Aorta (tissue), 5 donors: ENCODE measurements at places on chromosomes 2 and 18.

GRCh38 chr2:98508709-98509066, 64.0 kb downstream of the INPP4A start:
- peak; percentile 73 for DNase-seq

GRCh38 chr2:182836451-182836850, 30.0 kb downstream of the FRZB start:
- DNase-seq: no peak

GRCh38 chr18:67402543-67402942, 114.0 kb downstream of the DSEL start:
- DNase-seq: no peak

DNA sequence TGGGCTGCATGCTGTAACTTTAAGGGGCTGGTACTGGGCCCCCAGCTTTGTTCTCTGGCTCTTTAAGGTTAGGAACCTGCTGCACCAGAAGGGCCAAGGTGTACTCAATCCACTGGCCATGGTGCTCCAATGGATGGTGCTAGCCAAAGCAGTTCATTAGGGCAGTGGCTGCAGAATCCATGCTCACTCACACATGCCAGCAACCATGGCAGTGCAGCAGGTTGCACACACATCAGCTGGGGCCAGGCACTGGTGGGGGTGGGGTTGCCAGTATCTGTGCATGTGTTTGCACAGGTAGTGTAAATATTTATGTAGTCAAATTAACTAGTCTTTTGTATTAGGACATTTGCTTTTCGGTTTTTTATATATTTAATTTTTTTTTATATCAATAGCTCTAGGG, 228.3 kb upstream of the EPC2 start:
- DNase-seq: no peak

- DNase-seq: peak; percentile 72
These were observed 146.6 kb upstream of the ITGA6 start for GRCh38 chr2:172280571-172281361.

DNA sequence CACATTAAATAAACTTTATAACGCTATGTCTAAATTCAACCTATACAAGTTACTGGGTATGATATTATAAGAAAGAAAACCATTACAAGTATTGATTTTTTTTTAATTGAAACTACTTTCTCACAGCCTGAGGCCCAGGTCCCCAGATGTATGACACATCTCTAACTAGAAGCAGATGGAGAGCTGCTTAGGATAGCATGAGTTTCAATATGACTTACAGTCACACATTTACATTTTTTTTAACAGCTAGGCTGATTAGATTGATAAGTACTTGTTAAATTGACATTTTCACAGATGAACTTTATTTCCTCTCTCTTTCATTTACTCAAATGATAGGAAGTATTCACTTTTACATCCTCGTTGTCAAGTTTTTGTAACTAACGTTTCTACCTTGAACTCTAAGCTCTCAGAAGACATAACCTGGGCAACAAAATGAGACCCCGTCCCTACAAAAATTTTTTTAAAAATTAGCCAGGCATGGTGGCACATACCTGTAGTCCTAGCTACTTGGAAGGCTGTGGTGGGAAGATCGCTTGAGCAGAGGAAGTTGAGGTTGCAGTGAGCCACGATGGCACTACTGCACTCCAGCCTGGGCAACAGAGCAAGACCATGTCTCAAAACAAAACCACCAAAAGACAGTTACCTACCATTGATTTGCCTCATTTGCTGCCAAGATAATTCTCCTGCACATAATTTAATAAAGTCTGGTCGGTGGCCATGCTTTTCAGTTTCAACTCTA, 52.4 kb downstream of the STK39 start:
- DNase-seq: no peak

GRCh38 chr18:62637807-62638687, 77.3 kb upstream of the PHLPP1 start:
- no peak for DNase-seq

- no peak for DNase-seq
These were observed 53.1 kb upstream of the ABCA12 start for GRCh38 chr2:215191477-215191876.

- DNase-seq: no peak
These were observed 59.5 kb upstream of the ID2 start for GRCh38 chr2:8622199-8622911.

DNA sequence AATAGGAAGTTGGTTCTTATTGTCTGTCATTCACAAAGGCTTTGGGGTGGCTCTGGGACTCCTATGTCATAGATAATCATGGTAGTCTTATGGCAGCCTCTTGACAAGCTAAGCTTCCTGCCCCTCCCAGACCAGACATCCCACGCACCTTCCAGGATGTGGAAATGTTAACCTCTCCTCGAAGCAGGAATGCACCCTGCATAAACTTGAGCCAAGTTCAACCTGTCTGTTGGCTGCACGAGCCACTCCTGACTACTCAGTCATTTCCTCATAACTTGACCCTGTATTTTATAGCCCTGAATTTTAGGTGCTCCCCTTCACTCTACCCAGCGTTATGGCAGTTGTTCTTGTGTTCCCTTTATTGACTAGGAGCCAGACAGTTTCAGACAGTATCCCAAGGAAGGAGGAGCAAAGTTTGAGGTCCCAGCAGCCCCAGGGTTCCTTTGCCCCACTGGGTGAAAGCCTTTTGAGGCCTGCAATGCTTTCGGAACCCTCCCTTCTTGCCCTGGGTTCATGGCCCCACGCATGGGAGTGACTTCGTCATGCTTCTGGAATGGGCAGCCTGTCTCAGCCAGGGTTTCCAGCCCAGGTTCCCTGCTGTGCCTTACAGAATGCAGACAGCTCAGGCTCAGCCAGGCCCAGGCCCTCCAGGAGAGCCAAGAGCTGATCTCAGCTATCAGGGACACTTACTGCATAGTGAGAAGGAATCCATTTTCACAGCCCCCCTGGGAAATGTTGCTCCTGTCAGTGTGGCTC, 15.6 kb upstream of the INO80C start:
- peak; percentile 82 for DNase-seq
